ENCODE measurements at places on chromosomes 12 and 14. TPM values are rescaled to one million over a fixed set of nuclear protein-coding genes. Genes with fewer than 3 reads are reported as not detected.

LBHD2 gene
- not detected for total RNA-seq

E2F7 gene
- total RNA-seq = 6.2 TPM

OXA1L gene
- 168 TPM for total RNA-seq

FAR2 gene
- 104 TPM for total RNA-seq

SLC4A8 gene
- 16.7 TPM for total RNA-seq

KCNJ8 gene
- total RNA-seq = 0.23 TPM

FAM186B gene
- 1.9 TPM for total RNA-seq

RBP5 gene
- total RNA-seq = 1.0 TPM

SSTR1 gene
- 0.21 TPM for total RNA-seq

TAS2R9 gene
- not detected for total RNA-seq

RNASE3 gene
- total RNA-seq = not detected

PTPN6 gene
- 22.1 TPM for total RNA-seq

MYH6 gene
- 1.6 TPM for total RNA-seq

PIWIL1 gene
- total RNA-seq = not detected

UNC79 gene
- 0.69 TPM for total RNA-seq

ASCL1 gene
- not detected for total RNA-seq

DNA sequence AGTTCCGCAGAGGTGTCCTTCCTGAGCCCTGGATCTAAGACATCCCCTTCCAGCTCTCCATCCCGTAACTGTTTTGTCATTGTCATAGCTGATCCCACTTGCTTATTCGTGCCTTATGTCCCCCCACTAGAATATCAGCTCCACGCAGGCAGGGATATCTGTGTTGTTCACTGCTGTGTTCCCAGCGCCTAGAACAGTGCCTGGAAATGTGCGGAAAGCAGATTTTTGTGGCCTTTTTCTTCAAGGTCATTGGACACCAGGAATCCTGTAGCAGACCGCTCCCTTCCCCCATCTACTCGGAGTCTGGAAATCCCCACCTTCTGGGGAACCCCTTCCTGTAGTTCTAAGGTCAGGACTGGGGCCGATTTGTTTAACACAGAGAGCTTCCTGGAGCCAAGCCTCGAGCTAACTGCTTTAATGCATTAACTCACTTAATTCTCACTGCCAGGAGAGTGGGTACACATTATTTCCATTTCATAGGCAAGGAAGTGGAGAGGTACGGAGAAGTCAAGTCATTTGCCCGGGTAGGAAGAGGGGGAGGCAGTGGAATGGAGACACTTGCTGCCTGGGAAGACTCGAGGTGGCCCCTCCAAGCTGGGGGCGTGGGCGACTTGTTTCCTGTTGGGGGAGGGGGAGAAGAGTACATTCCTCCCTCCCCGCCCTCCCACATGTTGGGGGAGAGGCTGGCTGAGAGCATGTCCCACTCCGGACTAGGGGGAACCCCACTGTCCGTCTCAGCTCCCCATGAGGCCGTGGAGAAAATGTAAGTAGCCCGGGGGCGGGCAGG, 1.2 kb upstream of the SH2B3 start:
- peak overlapping the region; percentile 96 for H3K4me3 ChIP-seq
- DNase-seq = peak; percentile 72
- peak overlapping the region; percentile 99 for H3K27ac ChIP-seq
- H3K36me3 ChIP-seq = peaks cover 15% of the 10 kb centered on the region
- H3K4me1 ChIP-seq = peaks cover 38% of the 10 kb centered on the region
- peaks cover 39% of the 10 kb centered on the region for H3K27me3 ChIP-seq

- peaks cover 5% of the 10 kb centered on the region for H3K36me3 ChIP-seq
- H3K4me1 ChIP-seq = no peaks in the 10 kb centered on the region
- peaks cover 1% of the 10 kb centered on the region for H3K27me3 ChIP-seq
- H3K27ac ChIP-seq = no peak overlapping the region
- DNase-seq = no peak
- no peak overlapping the region for H3K4me3 ChIP-seq
Observed at GRCh38 chr12:131565267-131566015, 145.4 kb upstream of the SFSWAP start.

DNA sequence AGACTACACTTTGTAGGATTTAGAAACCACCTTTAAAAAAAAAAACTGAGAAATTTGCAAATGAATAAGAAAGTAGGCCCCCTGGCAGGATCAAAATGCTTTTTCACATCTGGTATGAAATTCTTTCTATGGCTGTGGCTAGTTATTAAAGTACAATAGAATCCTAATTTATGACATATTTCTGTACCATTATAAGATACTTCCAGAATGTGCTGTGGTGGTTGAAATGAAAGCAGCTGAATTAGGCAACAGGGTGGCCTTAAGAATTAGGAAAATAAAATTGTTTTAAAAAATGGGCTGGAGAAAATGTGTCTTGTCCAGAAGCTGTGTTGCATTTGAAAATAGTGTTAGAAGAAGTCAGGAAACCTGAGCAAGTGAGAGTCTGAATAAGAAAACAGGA, 85.9 kb upstream of the PDE3A start:
- H3K27ac ChIP-seq = no peak overlapping the region
- H3K4me3 ChIP-seq = no peak overlapping the region
- no peaks in the 10 kb centered on the region for H3K36me3 ChIP-seq
- no peaks in the 10 kb centered on the region for H3K4me1 ChIP-seq
- H3K27me3 ChIP-seq = no peaks in the 10 kb centered on the region

- H3K36me3 ChIP-seq = peaks cover 9% of the 10 kb centered on the region
- H3K4me3 ChIP-seq = no peak overlapping the region
- H3K4me1 ChIP-seq = no peaks in the 10 kb centered on the region
Observed at GRCh38 chr12:62250671-62251608, 9.3 kb upstream of the USP15 start.

DNA sequence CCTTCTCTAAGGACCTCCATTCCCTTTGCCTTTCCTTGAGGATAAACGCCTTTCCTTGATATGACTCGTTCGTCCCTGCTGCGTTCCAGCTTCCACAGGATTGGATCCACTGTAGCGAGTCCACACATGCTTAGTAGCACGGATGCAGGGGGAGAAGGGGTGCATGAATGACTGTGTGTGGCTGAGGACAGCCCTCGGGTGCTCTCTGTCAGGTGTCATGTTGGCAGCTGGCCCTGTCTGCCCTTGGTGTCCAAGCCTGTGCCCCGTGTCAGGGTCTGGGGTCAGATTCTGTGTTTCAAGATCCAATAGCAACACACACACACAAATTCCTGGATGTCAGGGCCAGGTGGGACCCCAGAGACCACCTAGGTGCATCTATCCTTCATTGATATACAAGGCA, 17.5 kb upstream of the KRT80 start:
- H3K36me3 ChIP-seq = peaks cover 4% of the 10 kb centered on the region
- H3K4me1 ChIP-seq = peaks cover 28% of the 10 kb centered on the region
- H3K27ac ChIP-seq = peak overlapping the region; percentile 10
- H3K27me3 ChIP-seq = peaks cover 15% of the 10 kb centered on the region

DNA sequence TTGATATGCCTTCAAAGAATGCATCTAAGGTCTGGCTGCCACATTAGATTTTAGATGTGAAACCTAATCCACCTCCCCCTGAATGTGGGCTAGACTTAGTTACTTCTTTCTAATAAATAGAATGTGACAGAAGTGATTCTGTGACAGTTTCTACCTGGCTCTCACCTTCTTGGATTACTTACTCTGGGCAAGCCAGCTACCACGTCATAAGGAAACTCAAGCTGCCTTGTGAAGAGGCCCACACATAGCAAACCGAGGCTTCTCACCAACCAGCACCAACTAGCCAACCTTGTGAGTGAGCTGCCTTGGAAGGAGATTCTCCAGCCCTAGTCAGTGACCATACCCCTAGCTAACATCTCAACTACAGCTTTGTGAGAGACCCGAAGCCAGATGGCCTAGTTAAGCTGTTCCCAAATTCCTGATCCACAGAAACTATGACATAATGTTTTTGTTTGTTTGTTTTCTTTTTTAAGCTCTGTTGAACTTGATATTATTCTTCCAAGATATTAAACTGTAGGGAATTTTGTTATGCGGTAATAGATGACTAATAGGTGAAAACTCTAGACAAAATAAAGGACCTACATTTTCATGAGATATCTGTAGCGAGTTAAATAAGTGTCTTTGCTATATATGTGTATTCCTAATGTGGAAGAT, 6.2 kb downstream of the GPR19 start:
- peaks cover 6% of the 10 kb centered on the region for H3K4me1 ChIP-seq
- H3K27me3 ChIP-seq = no peaks in the 10 kb centered on the region
- H3K36me3 ChIP-seq = no peaks in the 10 kb centered on the region
- H3K4me3 ChIP-seq = no peak overlapping the region
- no peak overlapping the region for H3K27ac ChIP-seq

DNA sequence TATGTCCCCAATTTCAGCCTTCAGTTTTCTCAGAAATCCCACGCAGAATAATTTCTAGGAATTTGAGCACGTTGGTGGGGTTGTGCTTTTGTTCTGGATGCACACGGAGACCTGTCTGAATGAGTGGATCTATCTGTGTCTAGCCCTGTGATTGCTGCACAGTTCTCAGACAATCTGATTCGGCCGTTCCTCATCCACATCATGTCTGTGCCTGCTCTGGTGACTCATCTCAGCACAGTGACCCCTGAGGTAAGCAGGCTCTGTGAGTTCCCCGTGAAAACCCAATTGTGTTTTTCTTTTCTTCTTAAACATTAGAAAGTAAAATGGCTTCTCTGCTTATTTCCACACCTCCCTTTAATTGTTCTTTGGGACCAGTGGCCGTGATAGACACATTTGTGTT, 20.2 kb downstream of the UBE3B start:
- H3K27me3 ChIP-seq = no peaks in the 10 kb centered on the region
- DNase-seq = no peak
- no peaks in the 10 kb centered on the region for H3K4me1 ChIP-seq
- peaks cover 61% of the 10 kb centered on the region for H3K36me3 ChIP-seq
- no peak overlapping the region for H3K27ac ChIP-seq

DNA sequence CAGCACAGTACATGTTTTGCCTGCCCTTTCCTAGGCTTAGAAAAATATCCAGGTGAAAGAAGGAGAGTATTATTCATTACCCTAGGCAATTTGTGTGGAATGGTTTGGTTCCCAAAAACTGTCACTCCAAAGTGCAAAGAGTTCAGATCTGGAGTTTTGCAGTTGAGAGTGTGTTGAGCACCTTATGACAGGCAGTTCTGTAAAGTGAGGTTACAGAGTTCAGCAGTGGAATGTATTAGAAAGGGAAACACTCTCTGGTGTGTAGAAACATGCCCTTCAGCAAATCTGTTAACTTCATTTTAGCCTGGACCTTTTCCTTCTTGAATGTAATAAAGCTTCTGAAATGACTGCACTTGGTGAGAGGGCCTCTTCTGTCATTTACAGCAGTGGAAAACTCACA, 154.0 kb upstream of the SSTR1 start:
- H3K4me1 ChIP-seq = no peaks in the 10 kb centered on the region
- no peaks in the 10 kb centered on the region for H3K36me3 ChIP-seq
- H3K27me3 ChIP-seq = no peaks in the 10 kb centered on the region
- no peak for DNase-seq
- no peak overlapping the region for H3K4me3 ChIP-seq

- no peaks in the 10 kb centered on the region for H3K4me1 ChIP-seq
- H3K36me3 ChIP-seq = no peaks in the 10 kb centered on the region
- no peaks in the 10 kb centered on the region for H3K27me3 ChIP-seq
- no peak overlapping the region for H3K4me3 ChIP-seq
- no peak overlapping the region for H3K27ac ChIP-seq
- DNase-seq = no peak
Observed at GRCh38 chr14:85344171-85344570, 185.8 kb upstream of the FLRT2 start.

GRCh38 chr14:29355331-29355730, 572.3 kb downstream of the PRKD1 start:
- H3K4me3 ChIP-seq = no peak overlapping the region
- H3K36me3 ChIP-seq = no peaks in the 10 kb centered on the region
- DNase-seq = no peak
- no peaks in the 10 kb centered on the region for H3K27me3 ChIP-seq
- no peaks in the 10 kb centered on the region for H3K4me1 ChIP-seq

GRCh38 chr14:35369701-35370191, 34.8 kb downstream of the NFKBIA start:
- peaks cover 4% of the 10 kb centered on the region for H3K27me3 ChIP-seq
- H3K4me3 ChIP-seq = no peak overlapping the region
- H3K4me1 ChIP-seq = peaks cover 8% of the 10 kb centered on the region
- H3K36me3 ChIP-seq = no peaks in the 10 kb centered on the region

- no peaks in the 10 kb centered on the region for H3K36me3 ChIP-seq
- peaks cover 2% of the 10 kb centered on the region for H3K4me1 ChIP-seq
Observed at GRCh38 chr12:13405961-13406703, 209.6 kb downstream of the EMP1 start.

- H3K27ac ChIP-seq = no peak overlapping the region
- no peaks in the 10 kb centered on the region for H3K4me1 ChIP-seq
- no peak overlapping the region for H3K4me3 ChIP-seq
- DNase-seq = no peak
- no peaks in the 10 kb centered on the region for H3K27me3 ChIP-seq
Observed at GRCh38 chr14:74211945-74212580, 27.2 kb upstream of the VSX2 start.

GRCh38 chr12:51871918-51872688, 15.8 kb upstream of the ANKRD33 start:
- no peak overlapping the region for H3K27ac ChIP-seq
- peaks cover 3% of the 10 kb centered on the region for H3K36me3 ChIP-seq
- H3K4me1 ChIP-seq = peaks cover 18% of the 10 kb centered on the region
- peaks cover 10% of the 10 kb centered on the region for H3K27me3 ChIP-seq

DNA sequence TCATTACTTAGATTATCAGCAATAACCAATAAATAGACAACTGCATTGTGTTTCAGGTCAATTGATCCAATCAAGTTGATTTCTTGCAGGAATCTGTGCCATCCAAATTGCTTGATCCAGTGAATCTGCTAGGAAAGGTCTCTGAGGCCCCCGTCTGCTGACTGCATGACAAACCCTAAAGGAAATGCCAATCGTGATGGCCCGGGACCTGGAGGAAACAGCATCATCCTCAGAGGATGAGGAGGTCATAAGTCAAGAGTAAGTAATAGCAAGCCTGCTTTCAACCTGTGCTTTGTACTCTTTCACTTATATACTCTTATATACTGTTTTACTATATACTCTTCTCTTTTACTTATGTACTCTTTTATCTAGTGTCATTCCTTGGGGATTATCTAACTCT, 1.9 kb downstream of the TTLL5 start:
- H3K27me3 ChIP-seq = peaks cover 8% of the 10 kb centered on the region
- DNase-seq = no peak
- peak overlapping the region; percentile 77 for H3K4me3 ChIP-seq
- peaks cover 26% of the 10 kb centered on the region for H3K4me1 ChIP-seq

GRCh38 chr12:66563220-66563619, 115.7 kb downstream of the GRIP1 start:
- no peaks in the 10 kb centered on the region for H3K27me3 ChIP-seq
- H3K4me1 ChIP-seq = no peaks in the 10 kb centered on the region
- H3K36me3 ChIP-seq = no peaks in the 10 kb centered on the region
- H3K27ac ChIP-seq = no peak overlapping the region

GRCh38 chr14:68124050-68124449, 304.5 kb downstream of the RAD51B start:
- no peak overlapping the region for H3K27ac ChIP-seq
- H3K4me3 ChIP-seq = no peak overlapping the region
- H3K36me3 ChIP-seq = no peaks in the 10 kb centered on the region
- DNase-seq = no peak
- H3K27me3 ChIP-seq = no peaks in the 10 kb centered on the region
- peaks cover 10% of the 10 kb centered on the region for H3K4me1 ChIP-seq

DNA sequence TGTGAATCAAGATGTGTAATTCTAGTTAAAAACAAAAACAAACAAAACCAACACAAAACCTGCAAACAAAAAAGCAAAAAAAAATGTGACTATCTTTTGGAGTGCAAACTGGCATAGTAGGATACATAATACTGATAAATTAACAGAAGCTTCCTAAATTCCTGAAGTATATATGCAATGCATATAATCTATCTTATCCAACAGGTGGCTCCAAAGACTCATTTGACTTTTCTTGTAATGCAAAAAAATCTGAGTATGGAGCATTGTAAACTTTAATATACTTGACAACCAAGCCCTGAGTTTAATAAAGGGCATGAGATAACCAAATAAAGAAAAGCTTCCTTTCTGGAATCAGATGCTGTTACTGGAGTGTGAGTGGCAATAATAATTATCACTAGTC, 1003.6 kb downstream of the FSCB start:
- DNase-seq = no peak
- H3K27ac ChIP-seq = no peak overlapping the region
- no peaks in the 10 kb centered on the region for H3K4me1 ChIP-seq
